ENCODE measurements at places on chromosomes 7 and 10. TPM values are rescaled to one million over a fixed set of nuclear protein-coding genes. Genes with fewer than 3 reads are reported as not detected.

GRCh38 chr7:139698844-139699243, 79.0 kb downstream of the HIPK2 start:
- DNase-seq = no peak

DNA sequence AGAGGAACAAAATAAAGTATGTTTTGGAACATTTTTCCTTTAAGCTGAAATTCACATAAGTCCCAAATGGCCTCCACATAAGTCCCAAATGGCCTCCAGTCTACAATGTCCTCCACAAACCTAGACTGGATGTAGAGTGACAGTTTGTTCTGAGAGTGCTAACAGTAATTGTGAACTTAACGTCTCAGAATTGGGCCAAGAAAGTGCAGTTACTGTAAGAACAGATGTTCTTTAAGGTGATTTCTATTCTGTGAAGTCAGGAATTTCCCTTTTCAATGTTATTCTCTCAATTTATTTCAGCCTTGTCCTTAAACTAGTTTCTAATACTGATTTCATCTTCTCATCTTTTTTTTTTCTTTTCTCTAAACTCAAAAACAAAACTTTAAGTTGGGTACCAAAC, 188.7 kb upstream of the SEMA3E start:
- no peak for DNase-seq

The C10orf143 gene
- 4.2 TPM for total RNA-seq

The ANKRD30A gene
- not detected for total RNA-seq

DNA sequence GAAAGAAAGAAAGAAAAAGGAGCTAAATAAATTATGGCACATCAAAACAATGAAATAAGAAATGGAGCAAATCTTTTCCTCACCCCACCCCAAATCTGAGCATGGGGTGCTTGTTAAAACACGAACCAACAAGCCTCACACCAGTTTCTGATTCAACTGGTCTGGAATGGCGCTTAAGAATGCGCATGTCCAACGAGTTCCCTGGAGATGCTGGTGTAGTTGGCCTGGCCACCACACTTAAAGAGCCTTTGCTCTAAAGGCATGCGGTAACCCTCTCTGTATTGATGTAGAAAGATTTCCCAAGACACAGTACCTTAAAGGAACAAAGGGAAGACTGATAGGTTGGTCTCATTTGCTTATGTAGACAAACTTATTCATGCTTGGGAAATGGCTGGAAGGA, 49.1 kb upstream of the STEAP1B start:
- no peak for DNase-seq

DNA sequence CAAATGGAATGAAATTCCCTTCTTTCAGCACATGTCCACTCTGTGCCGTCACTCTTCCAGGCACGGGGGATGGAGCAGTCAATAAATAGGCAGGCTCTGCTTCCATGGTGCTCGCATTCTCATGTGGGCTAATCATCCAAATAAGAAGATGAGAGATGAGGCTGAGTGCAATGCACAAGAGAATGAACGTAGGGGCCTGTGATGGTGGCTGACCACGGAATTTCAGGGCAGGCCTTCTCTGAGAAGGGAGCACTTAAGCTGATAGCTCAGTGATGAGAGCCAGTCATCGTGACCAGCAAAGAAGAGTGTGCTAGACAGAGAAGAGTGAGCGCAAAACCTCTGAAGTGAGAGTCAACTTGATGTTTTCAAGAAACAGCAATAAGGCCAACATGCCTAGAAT, 47.9 kb downstream of the TAF3 start:
- DNase-seq = no peak
